ENCODE measurements at places on chromosomes 6 and 20.

- DNase-seq, result no peak
These were observed 238.5 kb downstream of the FARS2 start for GRCh38 chr6:5499644-5500306.

GRCh38 chr6:26003102-26003694, 40.6 kb downstream of the TRIM38 start:
- DNase-seq, result no peak

GRCh38 chr6:18545726-18546125, 158.6 kb downstream of the RNF144B start:
- no peak for DNase-seq

DNA sequence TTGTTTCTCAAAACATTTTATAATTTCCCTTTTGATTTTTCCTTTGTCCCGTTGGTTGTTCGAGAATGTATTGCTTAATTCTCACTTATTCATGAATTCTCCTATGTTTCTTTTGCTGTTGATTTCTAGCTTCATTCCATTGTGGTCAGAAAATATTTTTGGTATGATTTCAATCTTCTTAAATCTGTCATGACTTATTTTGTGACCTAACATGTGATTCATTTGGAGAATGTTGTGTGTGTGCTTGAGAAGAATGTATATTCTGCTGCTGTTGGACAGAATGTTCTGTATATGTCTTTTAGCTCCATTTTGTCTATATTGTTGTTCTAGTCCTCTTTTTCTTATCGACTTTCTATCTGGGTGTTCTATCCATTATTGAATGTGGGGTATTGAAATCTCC, 286.2 kb upstream of the RNF217 start:
- DNase-seq, result no peak

GRCh38 chr6:75842191-75842590, 93.2 kb downstream of the MYO6 start:
- no peak for DNase-seq

GRCh38 chr6:11324453-11325015, 92.1 kb upstream of the NEDD9 start:
- DNase-seq, result no peak

GRCh38 chr20:63821811-63822210, 9.3 kb downstream of the ZBTB46 start:
- no peak for DNase-seq

Data from NCI-H1048 (cell line).